Renal cortical epithelial cell (primary cell): ENCODE measurements at places on chromosomes 4 and X.

GRCh38 chr4:82360298-82361177 lies 13.3 kb downstream of the HNRNPD start:
- DNase-seq = peak; percentile 47

- no peak for DNase-seq
Measured at GRCh38 chrX:15600745-15601144, at the start of gene ACE2. ACE2 (minus strand) TSS chrX:15600960; CDS start chrX:15600911, 49 bp downstream.

GRCh38 chr4:27484216-27484615 lies 623.6 kb downstream of the STIM2 start:
- DNase-seq = no peak

DNA sequence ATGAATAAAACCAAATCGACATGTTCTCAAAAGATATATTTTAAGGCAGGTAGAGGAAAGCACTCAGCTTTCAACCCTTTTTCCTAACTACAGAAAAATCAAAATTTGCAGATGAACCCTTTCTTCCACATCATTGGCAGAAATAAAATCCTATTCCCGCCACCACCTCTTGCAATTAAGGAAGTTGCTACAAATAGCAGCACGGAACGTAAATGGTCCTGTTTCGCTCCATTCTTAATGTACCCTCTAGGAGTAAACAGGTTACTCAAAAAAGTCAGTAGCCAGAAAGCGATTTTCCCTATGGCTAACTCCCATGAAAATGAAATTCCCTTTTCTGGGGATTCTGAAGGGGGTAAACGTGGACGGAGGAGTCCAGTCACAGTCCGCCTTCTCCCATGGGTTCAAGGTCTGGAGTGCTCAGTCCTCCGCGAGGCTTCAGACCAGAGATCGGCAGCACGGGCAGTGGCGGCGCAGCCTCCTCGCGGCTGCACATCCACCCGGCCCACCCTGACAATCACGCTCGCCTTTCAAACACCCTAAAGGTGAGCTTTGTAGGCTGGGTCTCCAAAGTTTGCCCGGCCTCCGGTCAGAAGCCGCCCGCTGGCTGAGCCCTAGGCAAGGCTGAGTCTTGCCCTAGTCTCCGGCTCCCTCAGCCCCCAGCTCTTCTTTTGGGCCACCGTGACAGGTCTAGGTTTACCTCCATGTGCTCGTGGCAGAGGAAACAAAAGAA lies 1.8 kb downstream of the ATP11C start:
- DNase-seq = no peak

DNA sequence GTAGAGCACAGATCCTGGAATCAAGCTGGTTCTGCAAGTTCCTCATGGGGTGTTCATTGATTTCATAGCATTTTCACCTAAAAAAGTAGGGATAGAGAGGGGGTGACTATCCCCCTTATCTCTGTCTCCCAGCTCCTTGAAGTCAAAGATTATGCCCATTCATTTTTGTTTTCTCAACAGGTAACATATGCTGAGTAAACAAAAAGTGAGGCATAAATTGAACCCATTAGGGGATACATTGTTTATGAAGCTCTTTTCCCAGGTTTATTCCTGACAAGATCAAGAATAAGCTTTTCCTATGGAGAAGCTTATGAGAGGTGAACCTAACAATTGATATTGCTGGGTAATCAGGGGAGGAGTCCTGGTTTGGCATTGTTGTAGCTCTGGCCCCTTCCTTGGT lies 9.2 kb upstream of the ANAPC4 start:
- DNase-seq = no peak

- no peak for DNase-seq
Measured at GRCh38 chr4:105014635-105015034, 132.0 kb upstream of the TET2 start.

GRCh38 chr4:152962150-152962549 lies 26.0 kb downstream of the FHDC1 start:
- DNase-seq = no peak

- peak; percentile 40 for DNase-seq
Measured at GRCh38 chrX:17525266-17525665, 150.3 kb downstream of the NHS start.

DNA sequence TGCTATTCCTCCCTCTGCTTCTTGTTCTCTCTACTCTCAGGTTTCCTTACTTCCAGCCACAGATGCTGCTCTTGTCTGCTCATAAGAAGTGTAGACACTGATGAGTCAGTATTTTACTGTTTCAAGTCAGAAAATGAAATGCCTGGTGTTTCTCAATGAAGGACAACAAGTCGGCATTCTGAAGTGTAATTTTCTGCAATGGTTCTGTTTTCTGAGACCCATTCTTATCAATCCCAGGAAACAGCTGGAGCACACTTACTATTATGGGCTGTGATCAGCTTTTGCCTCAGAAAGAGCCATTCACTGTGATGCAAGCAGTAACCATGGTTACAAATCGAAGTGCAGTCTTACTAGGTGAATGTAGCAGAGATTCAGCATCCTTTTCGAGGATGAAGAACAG lies 42.0 kb downstream of the SLC4A4 start:
- DNase-seq = peak; percentile 86

GRCh38 chrX:109880629-109881028 lies 122.3 kb upstream of the TMEM164 start:
- no peak for DNase-seq

- no peak for DNase-seq
Measured at GRCh38 chr4:96676754-96677435, 837.0 kb downstream of the PDHA2 start.

- DNase-seq = no peak
Measured at GRCh38 chrX:40281336-40282005, 183.7 kb upstream of the BCOR start.

DNA sequence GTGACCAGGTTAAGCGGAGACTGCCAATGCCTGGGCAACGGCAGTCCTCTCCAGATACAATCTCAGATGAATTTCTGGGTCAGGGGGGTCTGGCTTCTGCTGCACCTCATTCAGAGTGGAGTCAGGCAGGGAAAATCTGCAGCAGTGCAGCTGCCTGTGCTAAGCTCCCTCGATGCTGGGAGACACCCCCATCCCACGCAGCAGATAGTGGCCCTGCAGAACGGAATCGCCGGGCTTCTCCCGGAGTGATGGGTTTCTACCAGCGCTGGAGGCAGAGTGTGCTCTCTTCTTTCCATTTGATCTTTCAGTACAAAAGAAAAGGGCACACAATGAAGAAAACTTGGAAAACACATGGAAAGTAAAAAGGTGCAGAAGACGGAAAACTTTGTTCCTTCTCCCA lies 5.2 kb downstream of the ABLIM2 start:
- DNase-seq = no peak

- no peak for DNase-seq
Measured at GRCh38 chr4:101050088-101050836, 297.1 kb downstream of the PPP3CA start.

DNA sequence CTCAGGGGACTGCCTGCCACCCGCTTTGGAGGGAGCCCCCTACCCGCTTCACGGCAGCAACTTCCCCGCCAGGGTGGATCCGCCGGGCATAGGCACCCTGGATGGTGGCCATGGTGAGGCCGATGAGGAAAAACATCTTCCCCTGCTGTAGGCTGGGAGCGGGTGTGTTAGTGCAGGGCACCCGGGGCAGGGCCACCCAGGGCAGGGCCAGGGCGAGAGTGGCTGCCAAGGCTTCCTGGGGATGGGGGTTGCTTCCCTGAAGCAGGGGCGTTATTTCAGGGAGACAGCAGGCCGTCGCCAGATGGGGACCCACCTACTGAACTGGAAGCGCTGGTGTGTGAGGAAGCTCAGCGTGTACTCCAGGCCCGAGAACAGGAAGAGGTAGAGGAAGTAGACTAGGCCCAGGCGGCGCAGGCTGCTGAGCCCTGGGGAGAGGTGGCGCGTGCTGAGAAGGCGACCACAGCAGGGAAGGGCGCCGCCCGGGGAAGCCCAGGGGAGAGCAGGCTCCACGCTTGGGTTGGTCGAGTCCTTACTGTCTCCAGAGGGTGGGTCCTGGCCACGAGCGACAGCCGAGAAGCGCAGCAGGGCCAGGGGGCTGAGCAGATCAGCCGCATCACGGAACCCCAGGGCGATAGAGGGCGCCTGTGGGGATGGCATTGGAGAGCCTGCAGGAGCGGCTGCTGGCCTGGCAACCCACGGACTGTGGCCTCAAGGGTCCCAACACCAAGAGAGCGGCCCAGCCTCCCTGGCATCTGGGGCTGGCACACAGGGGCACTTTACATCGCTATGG lies 31.5 kb downstream of the NOP14 start:
- no peak for DNase-seq

- no peak for DNase-seq
Measured at GRCh38 chr4:28209371-28209924, 1348.8 kb downstream of the STIM2 start.

GRCh38 chr4:91577864-91578263 lies 725.9 kb upstream of the GRID2 start:
- no peak for DNase-seq

DNA sequence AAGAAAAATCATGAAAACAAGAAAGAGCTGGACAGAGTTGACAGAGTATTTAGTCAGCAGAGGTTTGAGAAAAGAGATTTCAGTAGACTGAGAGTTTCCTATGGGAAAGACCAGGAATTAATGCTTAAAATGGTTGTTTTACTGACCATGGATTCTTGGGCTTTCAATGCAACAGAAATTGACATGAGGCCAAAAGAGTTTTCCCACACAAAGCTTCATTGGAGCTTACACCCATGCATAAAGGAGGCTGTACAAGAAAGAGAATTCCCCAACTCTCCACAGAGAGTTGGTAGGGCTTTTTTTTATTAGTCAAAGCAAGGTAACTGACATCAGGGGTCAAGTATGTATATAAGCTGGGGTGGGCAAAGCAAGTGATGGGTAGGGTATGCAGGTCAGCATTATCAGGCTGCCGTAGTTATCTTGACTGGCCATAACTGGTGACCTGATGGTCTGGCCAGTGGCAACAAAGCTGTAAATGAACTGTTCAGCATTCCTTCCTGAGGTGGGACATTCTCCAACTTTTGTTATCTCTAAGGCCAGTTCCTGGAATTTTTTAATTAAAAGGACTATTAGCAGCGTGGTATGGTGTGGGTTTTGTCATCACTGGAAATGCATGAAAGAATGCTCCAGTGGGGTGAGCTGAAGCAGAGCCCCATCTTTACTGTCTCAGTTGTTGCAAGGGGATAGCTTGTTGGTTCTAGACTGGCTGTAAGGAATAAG lies 117.0 kb downstream of the ADAM29 start:
- no peak for DNase-seq

- no peak for DNase-seq
Measured at GRCh38 chr4:172866421-172866820, 302.2 kb upstream of the GALNT7 start.

DNA sequence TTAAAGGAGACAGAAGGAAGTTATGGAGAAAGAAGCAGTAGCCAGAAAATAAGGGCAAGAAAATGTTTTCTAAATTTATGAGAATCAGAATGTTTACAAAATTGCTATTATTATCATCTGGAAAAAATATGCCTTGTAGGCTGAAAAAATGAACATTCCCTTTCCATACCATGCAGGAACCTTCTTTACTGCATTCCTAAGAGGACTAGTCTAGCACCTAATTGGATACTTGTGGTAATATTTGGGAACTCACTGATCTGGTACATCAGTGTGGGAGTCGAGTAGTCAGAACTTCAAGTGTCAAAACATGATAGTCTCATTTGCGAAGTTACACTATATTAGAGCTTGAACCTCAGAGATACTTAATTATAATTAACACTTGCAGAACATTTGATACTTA lies 51.9 kb downstream of the TET2 start:
- DNase-seq = no peak

DNA sequence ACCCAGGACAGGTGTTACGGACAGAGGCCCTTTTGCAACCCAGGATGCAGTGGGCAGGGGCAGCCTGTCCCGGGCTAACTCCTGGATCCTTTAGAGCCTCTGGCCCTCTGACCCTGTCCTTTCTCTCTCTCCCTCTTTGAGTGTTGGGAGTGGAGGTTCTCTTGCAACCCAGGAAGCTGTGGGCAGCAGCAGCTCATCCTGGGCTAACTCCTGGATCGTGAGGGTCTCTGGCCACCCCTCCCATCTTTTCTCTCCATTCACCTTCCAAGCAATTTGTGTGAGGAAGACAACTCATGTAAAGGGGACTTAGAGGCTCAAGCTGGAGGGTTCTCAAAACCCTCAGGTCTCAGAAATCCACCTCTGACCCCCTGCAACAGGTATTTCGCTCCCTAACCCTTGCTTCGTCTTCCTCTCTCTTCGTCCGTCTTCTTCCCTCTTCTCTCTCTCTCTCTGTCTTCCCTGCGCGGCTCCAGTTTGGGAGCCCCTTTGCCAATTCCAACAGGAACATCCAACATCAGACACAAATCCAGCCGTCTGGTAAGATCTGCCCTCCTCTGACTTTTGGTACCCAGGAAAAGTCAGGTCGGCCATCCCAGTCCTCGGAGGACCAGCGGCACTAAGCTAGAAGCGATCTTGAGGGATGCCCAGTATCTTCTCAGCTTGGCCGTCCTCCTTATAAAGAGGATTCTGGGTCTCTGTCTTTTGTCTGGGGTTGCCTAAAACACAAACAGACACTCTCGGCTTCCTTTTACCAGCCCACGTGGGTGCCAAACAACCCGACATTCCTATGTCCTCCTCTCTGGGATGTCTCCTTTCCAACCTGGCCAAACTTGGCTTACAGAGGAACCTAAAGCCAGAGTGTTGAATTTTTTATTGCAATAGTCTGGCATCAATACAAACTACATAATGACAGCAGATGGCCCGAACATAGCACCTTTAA lies 7.9 kb downstream of the ASMTL start:
- no peak for DNase-seq

GRCh38 chrX:37818031-37818430 lies 29.3 kb downstream of the DYNLT3 start:
- DNase-seq = no peak

- DNase-seq = no peak
Measured at GRCh38 chrX:44938111-44938510, 65.1 kb downstream of the KDM6A start.

- DNase-seq = peak; percentile 70
Measured at GRCh38 chr4:38678078-38678477, 14.1 kb downstream of the KLF3 start.

DNA sequence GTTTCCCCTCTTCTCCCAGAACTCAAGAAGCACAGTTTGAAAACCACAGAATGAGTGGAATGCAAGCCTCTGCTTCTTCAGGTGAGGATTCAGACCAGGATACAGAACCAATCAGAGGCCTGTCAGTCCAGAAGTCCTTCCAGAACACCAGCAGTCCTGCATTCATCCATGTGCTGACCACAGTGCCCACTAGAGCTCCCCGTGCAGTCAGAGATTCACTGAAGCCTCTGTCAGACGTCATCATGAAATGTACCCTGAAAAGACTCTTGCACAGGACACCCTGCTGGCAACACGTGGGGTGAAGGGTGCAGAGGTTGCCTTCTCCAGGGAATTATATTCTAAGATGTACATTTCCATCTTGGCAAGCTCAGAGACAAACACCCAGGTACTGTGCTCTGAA lies 75.9 kb upstream of the LSM6 start:
- no peak for DNase-seq

GRCh38 chr4:133146574-133147241 lies 2.4 kb upstream of the PCDH10 start:
- peak; percentile 33 for DNase-seq

GRCh38 chr4:5666741-5667140 lies 41.6 kb downstream of the EVC2 start:
- DNase-seq = no peak

DNA sequence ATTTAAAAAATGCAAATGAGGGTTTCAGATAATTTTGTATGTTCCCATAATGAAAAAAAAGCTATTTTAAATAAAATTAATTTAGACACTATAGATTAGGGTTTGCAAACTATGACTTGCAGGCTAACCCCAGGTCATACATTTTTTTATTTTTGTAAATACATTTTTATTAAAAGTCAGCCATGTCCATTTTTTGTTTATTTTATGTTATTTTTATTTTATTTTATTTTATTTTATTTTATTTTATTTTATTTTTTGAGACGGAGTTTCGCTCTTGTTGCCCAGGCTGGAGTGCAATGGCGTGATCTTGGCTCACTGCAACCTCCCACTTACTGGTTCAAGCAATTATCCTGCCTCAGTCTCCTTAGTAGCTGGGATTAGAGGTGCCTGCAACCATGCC lies 460.6 kb downstream of the IL15 start:
- DNase-seq = no peak
